ELR (cell line): ENCODE measurements at places on chromosomes 1 and 21.

DNA sequence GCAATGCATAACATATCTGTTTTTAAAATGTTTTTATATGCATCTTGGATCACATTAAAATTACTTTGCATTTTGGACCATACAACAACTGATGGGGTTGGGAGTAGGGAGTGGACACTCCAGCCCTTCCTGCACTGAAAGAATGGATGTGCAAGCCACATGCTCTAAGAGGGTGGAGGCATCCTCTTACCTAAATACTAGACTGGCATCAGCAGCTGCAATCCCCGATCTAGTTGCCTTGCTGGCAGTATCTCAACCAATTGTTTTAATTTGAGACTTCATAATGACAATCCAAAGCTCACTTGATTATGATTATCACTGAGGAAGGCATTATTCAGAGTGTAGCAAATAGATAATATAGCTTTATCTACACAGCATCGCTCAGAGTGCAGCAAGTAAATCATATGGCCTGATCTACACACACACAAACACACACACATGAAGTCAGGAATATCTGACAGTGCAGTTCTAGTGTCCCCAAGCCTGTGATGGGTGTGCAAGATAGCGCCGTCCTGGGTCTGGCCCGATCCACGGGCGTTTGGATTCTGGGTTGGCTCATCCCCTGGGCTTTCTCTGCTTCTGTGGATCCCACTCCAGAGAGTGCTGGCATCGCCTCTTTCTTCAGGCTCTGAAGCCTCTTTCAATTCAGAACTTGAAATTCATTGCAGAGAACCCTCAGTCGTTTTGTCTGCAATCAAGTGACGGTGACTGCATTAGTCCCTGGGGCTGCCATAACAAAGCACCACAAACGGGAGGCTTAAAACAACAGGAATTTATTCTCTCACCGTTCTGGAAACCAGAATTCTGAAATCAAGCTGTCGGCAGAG, 181.3 kb downstream of the ETS2 start:
- no peak for DNase-seq

GRCh38 chr1:21175670-21176581, 771 bp downstream of the EIF4G3 start:
- peak; percentile 50 for DNase-seq

- peak; percentile 70 for DNase-seq
Measured at GRCh38 chr1:20739225-20739624, 6.7 kb upstream of the SH2D5 start.

DNA sequence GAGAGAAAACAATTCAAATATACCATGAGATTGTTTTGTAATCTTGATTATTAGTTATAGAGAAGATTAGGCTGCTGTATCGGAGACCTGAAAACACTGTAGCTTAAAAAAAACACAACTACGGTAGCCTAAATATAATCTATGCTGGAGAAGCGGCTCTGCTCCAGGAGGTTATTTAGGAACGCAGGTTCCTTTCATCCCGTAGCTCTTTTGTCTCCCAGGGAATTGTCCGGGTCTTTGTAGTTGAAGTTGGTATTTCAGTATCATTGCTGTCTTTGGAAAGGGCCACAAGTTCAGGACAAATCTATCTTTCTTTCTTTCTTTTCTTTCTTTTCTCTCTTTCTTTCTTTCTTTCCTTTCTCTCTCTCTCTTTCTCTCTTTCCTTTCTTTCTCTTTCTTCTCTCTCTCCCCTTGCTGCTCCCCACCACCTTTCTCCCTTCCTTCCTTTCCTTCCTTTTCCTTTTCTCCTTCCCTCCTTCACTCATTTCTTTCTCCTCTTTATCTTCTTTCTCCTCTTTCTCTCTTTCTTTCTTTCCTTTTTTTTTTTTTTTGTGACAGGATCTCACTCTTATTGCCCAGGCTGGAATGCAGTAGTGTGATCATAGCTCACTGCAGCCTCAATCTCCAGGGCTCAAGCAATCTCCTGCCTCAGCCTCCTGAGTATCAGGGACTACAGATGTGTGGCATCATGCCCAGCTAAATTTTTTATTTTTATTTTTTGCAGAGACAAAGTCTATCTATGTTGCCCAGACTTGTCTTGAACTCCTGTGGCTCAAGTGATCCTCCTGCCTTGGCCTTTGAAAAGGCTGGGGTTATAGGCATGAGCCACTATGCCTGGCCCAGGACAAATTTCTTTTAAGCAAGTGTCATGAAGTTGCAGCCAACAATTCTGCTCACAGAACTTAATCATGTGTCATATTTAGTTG, 10.9 kb upstream of the NFIA start:
- no peak for DNase-seq

DNA sequence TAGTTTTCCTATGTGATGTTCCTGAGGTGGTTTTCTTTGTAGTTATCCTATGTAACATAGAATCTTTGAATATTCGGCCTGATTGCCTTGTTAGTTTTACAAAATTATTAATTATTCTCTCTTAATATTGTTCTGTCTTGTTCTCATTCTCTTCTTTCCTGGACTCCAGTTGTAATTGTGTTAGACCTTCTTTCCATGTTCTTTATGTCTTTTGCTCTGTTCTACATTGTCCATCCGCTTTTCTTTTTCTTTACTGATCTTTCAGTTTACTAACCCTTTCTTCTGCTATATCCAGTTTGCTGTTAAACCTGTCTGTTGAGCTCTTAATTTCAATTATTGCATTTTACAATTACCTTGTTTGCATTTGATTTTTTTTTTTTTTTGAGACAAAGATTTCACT, 89.3 kb downstream of the PEX14 start:
- DNase-seq = no peak

DNA sequence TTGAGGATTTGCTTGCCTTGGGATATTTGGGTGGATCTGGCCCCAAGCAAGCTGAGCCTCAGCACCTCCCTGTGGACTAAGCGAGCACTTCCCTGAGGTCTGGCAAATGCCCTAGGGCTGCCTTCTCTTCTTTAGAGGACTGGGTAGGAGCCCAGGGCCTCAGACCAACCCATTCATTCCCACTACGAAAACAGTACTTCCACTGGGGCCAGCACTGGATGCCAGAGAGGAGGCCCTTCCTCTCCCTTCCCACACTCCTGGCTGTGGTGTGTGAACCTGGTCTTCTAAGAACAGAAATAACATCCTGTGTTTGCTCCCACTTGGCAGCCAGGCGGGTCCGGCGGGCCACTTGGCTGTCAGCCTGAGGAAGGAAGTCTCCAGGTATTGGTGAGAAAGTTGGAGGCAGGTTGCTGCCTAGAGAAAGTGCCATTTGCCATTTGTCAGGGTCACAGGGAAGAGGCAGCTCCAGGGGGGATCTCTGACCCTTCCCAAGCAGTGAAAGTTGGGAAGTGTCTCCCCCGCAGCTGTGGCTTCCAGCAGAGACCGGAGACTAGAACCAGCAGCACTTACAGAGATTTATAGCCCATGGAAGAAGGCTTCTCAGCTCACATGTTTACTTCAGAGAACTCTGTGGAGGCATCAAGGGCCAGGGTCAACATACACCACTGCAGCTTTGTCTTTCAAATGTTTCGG, 323.5 kb downstream of the SIPA1L2 start:
- no peak for DNase-seq

DNA sequence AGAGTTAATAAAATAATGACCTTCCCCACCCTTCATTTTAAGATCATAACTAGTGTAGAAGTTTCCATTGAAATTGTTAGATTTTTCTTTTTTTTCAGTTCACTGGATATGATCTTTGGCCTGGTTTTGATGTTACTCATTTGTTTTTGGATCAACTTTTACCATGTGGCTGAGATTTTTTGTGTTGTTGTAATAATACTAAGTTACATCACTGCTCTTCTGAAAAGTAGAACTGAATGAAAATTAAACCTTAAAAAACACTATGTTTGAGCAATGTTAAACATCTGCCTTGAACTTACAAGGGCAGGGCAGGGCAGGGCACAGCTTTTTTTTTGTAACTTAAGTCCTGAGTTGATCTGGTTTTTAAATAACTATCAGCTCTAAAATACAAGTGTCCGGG, 204.8 kb upstream of the ADAMTS5 start:
- no peak for DNase-seq

DNA sequence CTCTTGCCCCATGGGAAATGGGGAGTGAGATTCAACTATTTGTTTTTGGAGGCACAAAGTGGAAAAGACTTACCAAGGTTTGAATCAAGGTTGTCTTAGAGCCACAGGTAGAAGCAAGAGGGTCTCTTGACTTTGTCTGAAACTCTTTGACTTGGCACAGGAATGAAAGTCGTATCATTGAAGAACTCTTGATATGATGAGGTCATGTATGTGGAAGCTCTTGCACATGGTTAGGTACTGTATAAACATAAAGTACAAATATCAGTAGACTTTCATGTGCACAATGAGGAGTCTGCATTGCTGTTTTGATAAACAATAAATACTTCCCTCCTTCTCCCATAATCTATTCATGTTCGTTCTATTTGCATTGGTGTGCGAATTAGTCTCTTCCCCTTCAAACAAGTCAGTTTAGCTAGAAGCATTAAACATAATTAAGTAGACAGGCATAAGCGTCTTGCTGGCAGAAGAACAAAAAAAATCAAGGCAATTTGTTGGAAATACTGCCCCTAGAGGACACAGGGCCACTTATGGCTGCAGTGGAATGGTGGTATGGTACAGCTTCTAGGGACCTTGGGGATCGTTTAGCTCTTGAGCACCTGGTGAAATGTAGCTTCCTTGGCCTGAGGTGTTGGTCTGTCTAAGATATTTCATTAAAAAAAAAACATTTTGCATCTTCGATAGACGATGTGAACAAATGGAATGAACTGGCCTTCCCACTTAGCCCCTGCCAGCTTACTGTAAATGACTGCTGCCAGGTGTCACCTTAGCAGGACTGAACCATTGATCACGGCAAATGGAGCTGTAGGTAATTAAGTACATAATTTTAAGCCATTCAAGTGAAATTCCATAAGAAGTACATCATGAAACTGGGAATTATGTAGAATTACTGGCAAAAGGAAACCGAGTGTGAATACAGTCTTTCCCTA, 218.0 kb upstream of the GALNT2 start:
- peak; percentile 54 for DNase-seq

DNA sequence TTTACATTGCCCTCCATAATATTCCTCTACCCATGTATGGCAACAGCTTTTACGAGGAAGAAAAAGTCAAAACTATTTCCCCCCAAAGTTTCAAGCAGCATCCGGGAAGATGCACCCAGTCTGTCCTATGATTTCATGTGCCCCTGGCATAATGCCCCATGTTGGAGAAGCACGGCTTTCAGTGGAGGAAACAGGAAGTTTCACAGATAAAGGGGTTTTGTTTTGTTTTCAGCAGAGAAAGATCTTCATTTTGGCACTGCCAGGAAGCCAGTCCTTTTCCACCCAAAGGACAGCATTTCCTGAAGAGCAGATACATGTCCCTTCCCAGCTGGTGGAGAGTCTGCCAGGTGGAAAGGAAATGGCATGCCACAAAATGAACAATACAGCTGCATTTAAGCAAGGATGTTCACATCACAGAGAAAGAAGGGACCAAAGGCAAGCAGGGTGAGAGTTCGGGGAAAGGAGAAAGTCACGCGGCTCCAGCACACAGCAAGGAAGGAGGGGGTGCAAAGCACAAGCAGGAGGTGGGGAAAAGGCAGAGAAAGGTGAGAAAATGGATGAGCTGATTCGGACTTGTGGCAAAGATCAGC, 95.3 kb upstream of the HIVEP3 start:
- DNase-seq = no peak

DNA sequence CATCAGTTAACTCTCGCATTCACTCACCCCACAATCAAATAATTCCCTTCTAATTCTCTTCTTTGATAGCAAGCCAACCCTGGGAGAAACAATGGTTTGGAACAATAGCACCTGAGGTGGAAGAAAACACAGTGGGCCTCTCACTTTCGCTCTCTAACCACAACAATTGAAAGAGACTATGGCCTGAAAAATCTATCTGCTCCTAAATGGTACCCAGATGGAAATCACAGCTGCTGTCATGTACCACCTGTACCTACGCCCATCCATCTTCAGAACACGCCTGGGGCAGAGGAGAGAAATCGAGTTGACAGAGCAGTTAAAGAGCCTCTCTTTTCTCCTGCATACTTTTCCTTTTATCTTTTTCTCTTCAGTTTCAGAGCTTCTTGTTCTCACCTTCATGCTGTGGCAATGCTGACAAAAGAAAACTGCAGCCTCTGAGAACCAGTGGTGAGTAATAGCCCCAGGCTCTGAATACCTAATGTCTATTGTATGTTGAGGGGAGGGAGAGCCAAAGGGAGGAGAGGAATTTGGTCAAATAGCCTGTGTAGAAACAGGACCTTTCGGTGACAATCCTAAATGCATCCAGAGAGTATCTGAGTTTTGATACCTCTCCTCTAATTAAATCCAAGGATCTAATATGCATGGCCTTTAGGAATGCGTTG, 57.7 kb downstream of the ZC3H11B start:
- DNase-seq = peak; percentile 63

DNA sequence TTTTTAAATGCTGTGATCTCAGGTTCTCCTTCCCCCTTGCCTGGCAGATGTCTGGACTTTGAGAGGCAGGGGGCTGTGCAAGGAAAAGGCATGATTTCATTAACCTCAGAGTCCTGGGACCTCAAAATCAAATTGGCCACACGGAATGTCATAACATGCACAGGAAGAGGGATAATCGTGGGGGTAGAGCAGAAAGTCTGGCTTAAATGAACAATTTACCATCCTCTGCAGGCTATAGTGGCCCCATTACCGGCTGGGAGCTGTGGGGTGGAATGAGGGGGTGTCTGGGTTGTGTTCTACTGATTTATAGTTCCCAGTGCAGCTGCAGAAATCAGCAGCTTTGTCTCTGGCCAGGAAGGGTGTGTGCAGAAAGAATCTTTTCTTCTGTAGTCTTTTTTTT, 10.8 kb downstream of the OPRD1 start:
- no peak for DNase-seq

DNA sequence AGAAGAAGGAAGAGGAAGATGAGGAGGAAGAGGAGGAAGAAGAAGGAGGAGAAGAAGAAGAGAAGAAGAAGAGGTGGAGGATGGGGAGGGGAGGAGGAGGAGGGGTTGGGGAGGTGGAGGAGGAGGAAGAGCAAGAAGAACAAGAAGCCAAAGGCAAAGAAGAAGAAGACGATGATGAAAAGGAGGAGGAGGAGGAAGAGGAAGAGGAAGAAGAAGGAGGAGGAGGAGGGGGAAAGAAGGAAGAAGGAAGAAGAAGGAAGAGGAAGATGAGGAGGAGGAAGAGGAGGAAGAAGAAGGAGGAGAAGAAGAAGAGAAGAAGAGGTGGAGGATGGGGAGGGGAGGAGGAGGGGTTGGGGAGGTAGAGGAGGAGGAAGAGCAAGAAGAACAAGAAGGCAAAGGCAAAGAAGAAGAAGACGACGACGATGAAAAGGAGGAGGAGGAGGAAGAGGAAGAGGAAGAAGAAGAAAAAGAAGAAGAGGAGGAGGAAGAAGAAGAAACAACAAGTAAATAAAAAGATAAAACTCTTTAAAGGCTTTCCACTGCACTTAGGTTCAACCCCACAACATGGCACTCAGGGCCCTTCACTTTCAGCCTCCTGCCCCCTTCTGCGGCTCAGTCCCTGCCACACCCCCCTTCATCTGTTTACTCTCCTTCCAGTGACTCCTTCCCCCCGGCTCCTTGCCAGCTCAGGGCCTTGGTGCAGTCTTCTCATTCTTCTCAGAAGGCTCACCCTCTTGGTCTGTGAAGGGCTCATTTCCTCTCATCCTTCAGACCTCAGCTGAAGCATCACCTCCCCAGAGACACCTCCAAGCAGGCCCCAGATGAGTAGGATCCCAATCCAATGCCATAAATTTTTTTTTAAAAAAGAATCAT, 114.0 kb downstream of the KCNN3 start:
- peak; percentile 53 for DNase-seq

GRCh38 chr21:35775778-35776544, 284.4 kb downstream of the SETD4 start:
- no peak for DNase-seq
